ENCODE measurements at places on chromosomes 1 and 21. TPM values are rescaled to one million over a fixed set of nuclear protein-coding genes. Genes with fewer than 3 reads are reported as not detected.

KCNC4 gene
- total RNA-seq = 4.7 TPM

DEPDC1 gene
- 3.2 TPM for total RNA-seq

DENND2D gene
- total RNA-seq = 3.7 TPM

S100A7A gene
- total RNA-seq = not detected

LY9 gene
- total RNA-seq = not detected

TFF2 gene
- not detected for total RNA-seq

FBXO28 gene
- total RNA-seq = 39.4 TPM

CCDC27 gene
- not detected for total RNA-seq

TIE1 gene
- 1.8 TPM for total RNA-seq

TFF1 gene
- total RNA-seq = not detected

ALX3 gene
- total RNA-seq = not detected

RAP1GAP gene
- total RNA-seq = 0.23 TPM

FCRL5 gene
- total RNA-seq = not detected

PCAT6 gene
- 0.85 TPM for total RNA-seq

NCAM2 gene
- total RNA-seq = 9.1 TPM

ADGRB2 gene
- total RNA-seq = 16.7 TPM

GPR153 gene
- 11.5 TPM for total RNA-seq

GREM2 gene
- 14.7 TPM for total RNA-seq

PKLR gene
- not detected for total RNA-seq

AQP10 gene
- 0.13 TPM for total RNA-seq

OR2L13 gene
- total RNA-seq = not detected

TRIM46 gene
- 5.2 TPM for total RNA-seq

TDRD5 gene
- total RNA-seq = not detected

ELAPOR1 gene
- 0.39 TPM for total RNA-seq

OVAAL gene
- not detected for total RNA-seq

FOXD2 gene
- total RNA-seq = 0.10 TPM

IL22RA1 gene
- total RNA-seq = not detected

PPM1J gene
- 1.0 TPM for total RNA-seq

TRIM67 gene
- 0.39 TPM for total RNA-seq

ITSN1 gene
- 60.1 TPM for total RNA-seq

ZNF593OS gene
- not detected for total RNA-seq

RHEX gene
- total RNA-seq = not detected

KCNA2 gene
- total RNA-seq = not detected

PADI4 gene
- total RNA-seq = not detected

PRELP gene
- total RNA-seq = 10.8 TPM

TNFRSF1B gene
- 4.5 TPM for total RNA-seq

THEMIS2 gene
- total RNA-seq = 8.9 TPM

PLPP3 gene
- total RNA-seq = 49.2 TPM

PLA2G2C gene
- not detected for total RNA-seq

PRAMEF27 gene
- total RNA-seq = not detected

RXFP4 gene
- not detected for total RNA-seq

HTR6 gene
- 0.07 TPM for total RNA-seq

GUCA2A gene
- total RNA-seq = not detected

IGSF9 gene
- not detected for total RNA-seq

OPTC gene
- not detected for total RNA-seq
